ENCODE measurements at places on chromosomes 5 and 9.

- peak; percentile 70 for DNase-seq
Measured at GRCh38 chr9:131762356-131762932, 22.6 kb upstream of the RAPGEF1 start.

DNA sequence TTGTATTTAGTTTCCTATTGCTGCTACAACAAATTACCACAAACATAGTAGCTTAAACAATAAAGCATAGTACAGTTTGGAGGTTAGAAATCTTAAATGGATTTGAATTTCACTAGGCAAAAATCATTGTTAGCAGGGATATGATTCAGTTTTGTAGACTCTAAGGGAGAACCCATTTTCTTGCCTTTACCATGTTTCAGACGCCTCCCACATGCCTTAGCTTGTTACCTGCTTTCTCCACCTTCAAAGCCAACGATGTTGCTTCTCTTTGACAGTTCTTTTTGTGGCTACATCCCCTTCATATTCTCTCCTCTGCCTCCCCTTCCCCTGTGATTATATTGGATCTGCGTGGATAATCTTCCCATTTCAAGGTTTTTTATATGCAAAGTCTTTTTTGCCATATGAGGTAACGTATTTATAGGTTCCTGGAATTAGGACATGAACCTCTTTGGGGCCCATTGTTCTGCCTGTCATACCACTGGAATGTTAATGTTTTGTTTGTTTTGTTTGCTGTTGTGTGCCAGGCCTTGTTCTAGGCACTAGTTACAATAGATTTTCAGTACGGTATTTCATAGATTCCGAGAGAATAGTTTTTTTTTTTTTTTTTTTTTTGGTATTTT lies 54.1 kb downstream of the UHRF2 start:
- DNase-seq = no peak

DNA sequence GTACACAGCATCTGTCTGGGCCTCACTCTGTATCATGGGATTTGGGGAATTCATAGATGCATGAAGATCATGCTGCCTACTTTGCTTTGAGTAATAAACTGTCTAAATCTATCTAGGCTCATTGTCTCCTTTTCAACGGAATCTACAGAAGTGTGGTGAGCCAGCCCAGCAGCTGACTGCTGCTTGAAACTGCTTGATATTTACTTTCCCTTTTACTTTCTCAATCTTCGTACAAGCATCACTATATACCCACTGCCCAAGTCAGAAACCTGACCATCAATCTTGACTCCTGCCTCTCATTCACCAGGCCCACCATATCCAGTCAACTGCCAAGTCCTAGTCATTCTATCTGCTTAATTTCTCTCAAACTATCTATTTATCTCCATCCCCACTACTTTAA lies 142.9 kb downstream of the NR2F1-AS1 start:
- DNase-seq = no peak

DNA sequence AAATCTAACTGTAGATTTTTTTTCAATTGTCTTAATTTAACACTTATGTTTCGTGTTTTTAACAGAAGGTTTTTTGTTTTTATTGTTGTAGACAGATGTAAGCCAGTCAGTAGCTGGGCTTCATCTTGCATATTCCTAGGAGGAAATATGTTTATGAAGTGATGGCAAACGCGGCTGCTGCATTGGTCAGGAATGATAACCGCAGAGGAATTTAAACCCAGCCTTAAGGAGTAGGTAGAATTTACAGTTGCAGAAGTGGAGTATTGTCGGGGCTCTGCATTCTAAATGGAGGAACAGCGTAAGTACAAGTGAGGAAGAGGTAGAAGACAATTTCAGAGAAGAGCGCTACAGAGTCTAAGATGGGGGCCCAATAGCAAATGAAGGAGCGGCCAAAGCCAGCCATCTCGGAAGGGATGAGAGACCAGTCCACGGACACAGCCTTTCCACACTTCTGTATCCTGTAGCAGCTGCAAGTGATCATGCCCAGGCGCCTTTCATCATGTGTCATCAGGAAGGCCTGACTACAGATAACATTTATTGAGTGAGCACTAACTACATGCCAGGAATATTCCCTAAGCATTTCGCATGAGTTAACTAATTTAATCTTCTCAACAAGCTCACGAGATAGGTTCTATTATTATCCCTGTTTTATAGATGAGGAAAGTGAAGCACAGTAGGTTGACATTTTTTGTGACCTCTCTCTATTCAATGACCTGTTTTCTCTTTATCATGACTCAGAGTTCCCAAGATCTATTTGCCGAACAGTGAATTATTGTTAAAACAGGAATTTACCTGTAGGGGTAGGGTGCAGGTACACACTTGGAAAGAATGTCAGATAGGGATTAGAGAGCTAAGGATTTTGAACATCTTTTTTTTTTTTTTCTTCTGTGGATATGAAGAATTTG lies 38.1 kb downstream of the CMYA5 start:
- no peak for DNase-seq

- DNase-seq = peak; percentile 81
Measured at GRCh38 chr9:124286292-124286931, 28.7 kb downstream of the NEK6 start.

DNA sequence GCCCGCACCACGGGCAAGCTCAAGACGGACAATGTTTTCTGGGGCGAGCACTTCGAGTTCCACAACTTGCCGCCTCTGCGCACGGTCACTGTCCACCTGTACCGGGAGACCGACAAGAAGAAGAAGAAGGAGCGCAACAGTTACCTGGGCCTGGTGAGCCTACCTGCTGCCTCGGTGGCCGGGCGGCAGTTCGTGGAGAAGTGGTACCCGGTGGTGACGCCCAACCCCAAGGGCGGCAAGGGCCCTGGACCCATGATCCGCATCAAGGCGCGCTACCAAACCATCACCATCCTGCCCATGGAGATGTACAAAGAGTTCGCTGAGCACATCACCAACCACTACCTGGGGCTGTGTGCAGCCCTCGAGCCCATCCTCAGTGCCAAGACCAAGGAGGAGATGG lies 108.6 kb downstream of the DAB2IP start:
- DNase-seq = no peak

GRCh38 chr5:22928821-22929482 lies 75.8 kb upstream of the CDH12 start:
- no peak for DNase-seq

- no peak for DNase-seq
Measured at GRCh38 chr5:3325201-3325971, 270.2 kb upstream of the IRX1 start.

- DNase-seq = no peak
Measured at GRCh38 chr5:144329681-144330080, 159.0 kb downstream of the KCTD16 start.

- no peak for DNase-seq
Measured at GRCh38 chr5:91048073-91048472, 335.0 kb downstream of the ARRDC3 start.

DNA sequence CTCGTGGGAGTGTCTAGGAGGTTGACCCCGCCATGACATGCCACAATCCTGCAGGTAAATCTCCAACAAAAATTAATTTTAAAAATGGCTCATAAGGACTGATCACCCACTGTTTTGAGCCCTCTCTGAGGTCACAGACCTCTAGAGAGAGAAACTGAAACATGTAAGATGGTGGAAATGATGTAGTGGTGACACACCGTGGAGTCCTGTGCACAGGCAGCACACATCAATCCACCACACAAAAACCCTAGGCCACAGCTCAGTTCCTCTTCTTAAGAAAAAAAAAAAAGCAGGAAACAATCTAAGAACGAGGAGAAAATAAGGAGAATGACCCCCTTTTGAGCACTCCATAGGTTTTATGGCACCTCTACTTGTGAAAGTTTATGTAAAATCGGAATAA lies 93.8 kb upstream of the FAM120A start:
- DNase-seq = no peak

DNA sequence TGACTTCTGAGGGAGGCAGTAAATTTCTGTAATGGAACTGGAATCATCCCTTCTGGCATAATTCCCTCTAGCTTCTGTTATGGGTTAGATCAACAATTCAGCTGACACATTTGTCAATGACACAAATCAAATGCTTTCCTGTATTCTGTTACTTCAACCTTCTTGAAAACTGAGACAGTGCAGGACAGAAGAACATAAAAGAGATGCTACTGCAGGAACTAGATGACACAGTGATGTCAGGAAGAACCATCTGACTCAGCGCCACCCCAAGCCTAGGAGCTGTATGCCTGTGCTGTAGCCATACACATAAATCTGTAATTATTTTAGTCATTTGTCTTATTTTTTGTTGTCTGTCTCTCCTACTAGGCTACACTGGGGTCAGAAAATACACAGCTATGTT lies 18.2 kb upstream of the CEP120 start:
- DNase-seq = no peak

GRCh38 chr5:116420540-116420939 lies 154.1 kb downstream of the SEMA6A start:
- no peak for DNase-seq

DNA sequence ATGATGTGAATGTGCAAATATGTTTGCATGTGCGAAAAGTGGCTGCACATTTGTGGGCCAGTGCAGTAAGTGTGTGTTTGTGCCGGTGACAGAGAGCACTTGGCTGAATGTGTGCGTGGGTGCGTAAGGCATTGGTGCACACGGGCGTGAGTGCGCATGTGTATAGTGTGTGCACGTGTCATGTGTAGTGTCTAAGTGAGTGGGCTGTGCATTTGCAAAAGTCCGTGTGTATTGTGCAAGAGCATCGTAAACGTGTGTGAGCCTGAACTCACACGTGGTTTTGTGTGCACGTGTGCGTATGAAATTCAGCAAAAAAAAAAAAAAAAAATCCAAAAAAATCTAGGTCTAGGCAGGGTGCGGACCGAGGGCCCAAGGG lies 6.5 kb upstream of the EBF1 start:
- DNase-seq = no peak

GRCh38 chr5:133421394-133421793 lies 190.9 kb downstream of the FSTL4 start:
- DNase-seq = peak; percentile 45

DNA sequence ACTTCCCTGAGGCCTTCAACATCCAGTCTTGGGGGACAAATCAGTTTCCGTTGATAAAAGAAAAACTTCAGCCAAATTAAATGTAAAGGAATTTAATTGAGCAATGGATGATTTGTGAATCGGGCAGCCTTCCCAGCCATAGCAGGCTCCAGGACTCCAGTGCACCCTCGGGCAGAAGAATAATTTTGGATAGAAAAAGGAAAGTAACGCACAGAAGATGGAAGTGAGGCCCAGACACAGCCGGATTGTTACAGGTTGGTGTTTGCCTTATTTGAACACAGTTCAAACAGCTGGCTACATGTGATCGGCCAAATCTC lies 19.1 kb downstream of the MRPL36 start:
- no peak for DNase-seq

DNA sequence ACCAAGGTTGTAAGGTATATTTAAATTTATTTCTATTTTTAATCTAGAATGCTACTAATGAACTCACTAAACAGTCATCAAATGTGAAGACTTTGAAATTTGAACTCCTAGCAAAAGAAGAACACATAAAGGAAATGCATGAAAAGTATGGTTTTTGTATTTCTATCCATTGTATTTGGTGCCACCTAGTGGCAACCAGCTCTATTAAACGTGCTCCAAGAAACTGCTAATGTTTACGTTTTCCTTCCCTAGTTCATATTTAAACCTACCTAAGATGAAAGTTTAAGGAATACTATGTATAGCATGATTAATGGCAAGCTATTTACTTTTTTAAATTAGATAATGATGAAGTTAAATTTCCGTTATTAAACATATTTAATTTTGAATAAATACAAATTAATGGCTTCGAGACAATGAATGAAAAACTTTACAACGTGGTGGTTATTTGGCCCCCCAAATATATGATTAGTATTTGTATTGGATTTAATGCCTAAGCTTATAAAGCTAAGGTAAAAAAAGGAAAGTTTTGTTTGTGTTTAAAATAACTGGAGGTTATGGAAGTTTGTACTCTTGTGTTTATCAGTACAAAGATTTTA lies 115.9 kb upstream of the SH3GL2 start:
- DNase-seq = peak; percentile 6

DNA sequence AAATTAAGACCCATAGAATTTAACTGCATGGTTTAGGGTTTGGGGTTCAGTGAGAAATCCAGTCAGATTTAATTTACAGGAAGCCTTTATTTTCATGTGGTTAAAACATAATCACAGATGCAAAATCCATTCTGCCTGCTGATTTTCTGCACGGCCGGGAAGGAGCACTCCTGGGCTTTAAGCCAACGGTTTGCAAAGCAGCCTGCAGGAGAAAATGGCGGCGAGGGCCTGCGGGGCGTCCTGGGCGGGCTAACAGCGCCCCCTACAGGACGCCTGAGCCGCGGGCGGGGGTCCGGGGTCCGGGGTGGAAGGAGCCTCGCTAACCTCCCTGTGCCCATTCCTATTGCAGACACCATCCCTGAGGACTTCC lies 47.6 kb downstream of the THBS4 start:
- DNase-seq = peak; percentile 33

- DNase-seq = no peak
Measured at GRCh38 chr5:60510049-60510448, 189.9 kb downstream of the DEPDC1B start.

GRCh38 chr9:97468658-97469448 lies 32.6 kb upstream of the TMOD1 start:
- DNase-seq = peak; percentile 63

GRCh38 chr9:132754236-132754635 lies 84.0 kb downstream of the GTF3C4 start:
- DNase-seq = no peak

DNA sequence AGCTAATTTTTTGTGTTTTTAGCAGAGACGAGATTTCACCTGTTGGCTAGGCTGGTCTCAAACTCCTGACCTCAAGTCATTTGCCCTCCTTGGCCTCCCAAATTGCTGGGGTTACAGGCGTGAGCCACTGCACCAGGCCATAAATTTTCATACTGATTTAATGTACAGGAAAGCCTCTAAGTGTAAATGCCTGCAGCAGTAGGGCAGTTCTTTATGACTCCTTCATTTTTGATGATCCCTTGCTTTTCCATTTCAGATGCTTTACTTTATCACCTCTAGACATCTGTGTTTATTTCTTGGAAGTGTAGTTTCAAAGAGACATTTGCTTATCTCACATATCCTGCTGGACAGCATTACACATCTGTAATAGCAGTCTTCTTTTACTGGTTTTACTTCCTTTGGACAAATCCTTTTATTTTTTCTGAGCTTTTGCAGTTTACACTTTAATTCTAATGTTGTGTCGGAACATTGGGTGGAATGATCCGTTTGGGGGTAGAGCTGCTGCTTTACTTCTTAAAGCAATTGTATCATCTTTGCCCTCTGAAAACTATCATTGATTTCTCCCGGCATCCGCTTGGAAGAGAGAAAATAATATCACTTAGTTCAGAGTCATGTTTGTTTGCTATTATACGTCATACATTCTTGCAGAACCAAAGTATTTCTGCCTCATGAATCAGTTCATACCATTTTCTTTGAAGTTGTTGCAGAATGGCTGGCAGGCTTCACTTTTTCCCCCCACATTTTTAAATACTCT lies 36.0 kb downstream of the SCGB3A1 start:
- no peak for DNase-seq

DNA sequence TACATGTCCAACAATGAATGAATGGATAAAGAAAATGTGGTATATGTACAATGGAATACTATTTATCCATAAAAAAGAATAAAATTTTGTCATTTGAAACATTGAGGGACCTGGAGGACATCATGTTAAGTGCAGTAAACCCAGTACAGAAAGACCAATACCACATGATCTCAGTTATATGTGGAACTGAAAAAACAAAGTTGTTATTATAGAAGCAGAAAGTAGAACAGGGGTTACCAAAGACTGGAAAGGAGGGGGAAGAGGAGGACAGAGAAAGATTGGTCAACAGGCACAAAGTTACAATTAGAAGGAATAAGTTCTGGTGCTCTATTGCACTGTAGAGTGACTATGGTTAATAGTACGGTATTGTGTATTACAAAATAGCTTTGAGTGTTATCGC lies 233.8 kb downstream of the SEMA6A start:
- DNase-seq = no peak

GRCh38 chr9:16710888-16711287 lies 159.6 kb downstream of the BNC2 start:
- no peak for DNase-seq
